GM12892 (cell line): ENCODE measurements at places on chromosomes 11 and 22.
A peak's percentile ranks its signal among the peaks of the same experiment; 100 is the strongest.

- DNase-seq: no peak
Observed at GRCh38 chr11:132177106-132177505, 806.7 kb downstream of the NTM start.

- DNase-seq: no peak
Observed at GRCh38 chr11:82680252-82680651, 53.4 kb downstream of the FAM181B start.

DNA sequence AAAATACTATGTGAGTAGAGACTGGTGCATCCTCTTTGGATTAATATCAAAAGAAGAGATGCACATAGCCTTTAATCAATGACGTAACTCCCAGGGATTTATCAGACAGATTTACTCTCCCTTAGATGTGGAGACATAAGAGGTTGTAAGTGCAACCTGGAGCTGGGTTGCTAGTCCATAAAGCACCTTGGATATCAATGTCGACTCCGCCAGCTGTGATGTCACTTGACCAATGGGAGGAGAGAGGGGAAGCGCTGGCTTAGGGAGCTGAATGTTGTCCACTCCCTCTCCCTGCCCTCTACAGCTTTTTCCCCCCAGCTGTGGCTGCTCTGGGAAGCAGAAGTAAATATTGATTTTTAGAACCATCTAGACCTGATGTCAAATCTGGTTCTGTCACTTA lies 28.9 kb upstream of the TMEM86A start:
- no peak for DNase-seq

- DNase-seq: no peak
Observed at GRCh38 chr11:106400949-106401570, 323.6 kb downstream of the AASDHPPT start.

DNA sequence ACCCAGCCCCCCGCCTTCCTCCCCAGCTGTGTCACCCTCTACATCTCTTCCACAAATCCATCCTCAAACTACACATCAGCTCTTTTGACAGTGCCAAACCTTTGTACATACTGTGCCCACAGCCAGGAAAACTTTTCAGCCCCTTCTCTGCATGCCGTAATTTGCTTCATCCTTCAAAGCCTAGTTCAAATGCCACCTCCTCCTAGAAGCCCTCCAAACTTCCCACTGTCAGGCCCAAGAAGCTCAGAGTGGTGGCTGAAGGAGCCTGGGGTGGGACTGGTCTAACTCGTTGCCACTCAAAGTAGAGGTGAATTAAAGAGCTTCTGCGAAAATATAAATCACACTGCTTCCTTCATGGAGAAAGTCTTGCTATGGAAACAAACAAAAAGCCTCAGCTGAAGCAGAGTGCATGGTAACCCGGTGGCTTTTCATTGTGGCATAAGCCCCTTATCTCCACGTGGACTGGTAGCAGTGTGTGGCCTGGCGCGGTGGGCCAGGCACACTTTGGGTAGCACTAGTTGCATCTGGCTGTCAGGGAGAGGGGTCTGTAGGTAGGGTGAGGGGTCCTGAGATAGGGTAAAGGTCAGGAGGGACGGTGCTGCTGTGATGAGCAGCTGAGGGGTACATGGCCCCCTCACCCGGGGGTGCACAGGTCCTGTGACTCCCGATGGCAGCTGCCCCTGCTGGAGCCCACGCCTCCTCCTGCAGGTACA lies 76.9 kb downstream of the MYO7A start:
- DNase-seq: no peak

DNA sequence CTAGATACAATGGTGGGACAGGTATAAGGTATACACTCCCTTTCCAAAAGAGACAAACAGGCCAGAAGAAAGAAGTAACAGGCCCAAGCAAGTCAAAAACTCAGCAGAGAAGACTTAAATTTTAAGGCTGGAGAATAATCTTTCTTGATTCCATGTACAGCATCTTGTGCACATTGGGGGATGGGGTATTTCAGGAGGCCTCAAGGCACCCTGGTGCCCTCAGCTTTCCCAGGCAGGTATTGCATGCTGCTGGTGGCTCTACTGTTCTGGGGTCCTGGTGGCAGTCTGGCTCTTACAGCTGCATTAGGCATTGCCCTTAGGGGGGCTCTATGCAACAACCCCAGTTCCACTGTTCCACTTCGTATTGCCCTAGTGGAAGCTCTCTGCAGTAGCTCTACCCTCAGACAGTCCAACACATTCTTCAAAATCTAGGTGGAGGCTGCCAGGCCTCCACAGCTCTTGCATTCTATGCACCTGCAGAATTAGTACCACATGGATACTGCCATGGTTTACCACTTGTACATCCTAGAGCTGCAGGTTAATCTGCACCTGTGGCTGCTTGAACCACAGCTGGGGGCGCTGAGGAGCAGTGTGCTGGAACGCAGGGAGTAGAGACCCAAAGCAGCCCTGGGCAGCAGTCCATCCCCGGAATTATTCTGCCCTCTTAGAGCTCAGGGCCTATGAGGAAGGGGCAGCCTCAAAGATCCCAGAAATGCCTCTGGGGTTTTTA lies 4.2 kb upstream of the CTSC start:
- DNase-seq: no peak

DNA sequence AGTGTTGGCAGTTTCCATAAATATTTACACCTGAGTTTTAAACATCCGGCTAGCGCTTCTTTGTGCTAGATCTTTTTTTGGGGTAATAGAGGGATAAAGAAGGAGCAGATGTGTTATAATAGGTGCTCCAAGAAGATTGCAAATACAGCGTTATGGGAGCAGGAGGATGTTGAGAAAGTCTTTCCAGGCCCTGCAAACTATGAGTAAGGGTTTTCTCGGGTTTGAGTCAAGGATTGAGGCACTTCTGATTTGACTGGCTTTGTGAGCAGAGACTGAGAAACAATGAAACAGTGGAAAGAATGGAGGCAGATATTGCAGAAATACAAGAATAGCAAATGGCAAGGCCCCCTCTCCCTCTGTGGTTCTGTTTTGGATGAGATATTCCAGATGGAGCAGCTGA lies 155.0 kb upstream of the TIMP3 start:
- DNase-seq: no peak

DNA sequence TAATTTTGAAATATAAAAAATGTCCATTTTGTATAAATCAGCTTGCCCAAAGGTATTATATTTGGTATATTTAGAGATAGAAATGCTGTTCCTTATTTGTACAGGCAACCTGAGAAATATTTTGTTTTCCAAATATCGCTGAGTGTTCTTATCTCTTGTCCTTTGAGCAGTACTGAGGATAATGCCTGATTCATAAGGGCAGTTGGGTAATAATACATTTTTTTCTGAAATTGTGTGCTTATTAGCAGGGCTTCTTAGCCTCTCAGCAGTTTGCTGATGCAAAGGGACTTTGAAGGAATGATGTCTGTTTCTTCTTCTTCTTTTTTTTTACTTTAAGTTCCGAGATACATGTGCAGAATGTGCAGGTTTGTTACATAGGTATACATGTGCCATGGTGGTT lies 69.1 kb downstream of the LDLRAD3 start:
- DNase-seq: no peak

GRCh38 chr11:8477680-8478079 lies 116.3 kb downstream of the STK33 start:
- no peak for DNase-seq

GRCh38 chr22:39524089-39524752 lies 3.9 kb downstream of the ATF4 start:
- no peak for DNase-seq

- no peak for DNase-seq
Observed at GRCh38 chr22:17436981-17437412, 67.7 kb downstream of the CECR2 start.

GRCh38 chr22:35305525-35306070 lies 5.9 kb downstream of the TOM1 start:
- DNase-seq: no peak

DNA sequence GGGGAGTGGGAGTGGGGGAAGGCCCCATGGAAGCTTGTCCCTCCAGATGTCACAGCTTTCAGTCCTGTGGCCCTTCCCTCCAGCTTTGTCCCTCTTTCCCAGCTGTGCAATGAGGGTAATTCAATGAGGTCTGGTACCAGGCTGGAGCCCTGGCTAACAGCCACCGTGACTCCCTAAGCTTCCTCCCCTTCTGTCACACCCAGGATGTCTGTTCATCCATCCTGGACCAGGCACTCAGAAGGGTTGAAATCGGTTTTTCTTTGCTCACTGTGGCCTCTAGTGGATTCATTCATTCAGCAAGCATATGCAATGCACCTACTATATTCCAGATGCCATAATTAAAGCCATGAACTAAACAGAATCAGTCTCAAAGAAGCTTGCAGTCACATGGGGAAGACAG lies 38.7 kb downstream of the SYT13 start:
- DNase-seq: no peak

DNA sequence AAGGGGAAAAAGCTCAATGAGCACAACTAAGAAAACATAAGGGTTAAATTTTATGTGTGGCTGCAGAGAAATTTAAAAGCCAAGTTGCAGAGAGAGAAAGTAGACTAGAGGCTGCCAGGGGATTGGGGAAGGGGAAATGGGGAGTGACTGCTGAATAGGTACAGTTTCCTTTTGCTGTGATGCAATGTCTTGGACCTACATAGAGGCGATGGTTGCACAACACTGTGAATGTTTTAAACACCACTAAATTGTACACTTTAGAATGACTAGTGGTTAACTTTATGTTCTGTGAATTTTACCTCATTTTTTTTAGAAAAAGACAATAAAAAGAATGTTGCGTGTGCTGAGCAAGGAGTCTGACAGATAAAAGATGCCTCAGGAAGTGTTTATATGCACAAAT lies 36.5 kb downstream of the TENM4 start:
- no peak for DNase-seq

DNA sequence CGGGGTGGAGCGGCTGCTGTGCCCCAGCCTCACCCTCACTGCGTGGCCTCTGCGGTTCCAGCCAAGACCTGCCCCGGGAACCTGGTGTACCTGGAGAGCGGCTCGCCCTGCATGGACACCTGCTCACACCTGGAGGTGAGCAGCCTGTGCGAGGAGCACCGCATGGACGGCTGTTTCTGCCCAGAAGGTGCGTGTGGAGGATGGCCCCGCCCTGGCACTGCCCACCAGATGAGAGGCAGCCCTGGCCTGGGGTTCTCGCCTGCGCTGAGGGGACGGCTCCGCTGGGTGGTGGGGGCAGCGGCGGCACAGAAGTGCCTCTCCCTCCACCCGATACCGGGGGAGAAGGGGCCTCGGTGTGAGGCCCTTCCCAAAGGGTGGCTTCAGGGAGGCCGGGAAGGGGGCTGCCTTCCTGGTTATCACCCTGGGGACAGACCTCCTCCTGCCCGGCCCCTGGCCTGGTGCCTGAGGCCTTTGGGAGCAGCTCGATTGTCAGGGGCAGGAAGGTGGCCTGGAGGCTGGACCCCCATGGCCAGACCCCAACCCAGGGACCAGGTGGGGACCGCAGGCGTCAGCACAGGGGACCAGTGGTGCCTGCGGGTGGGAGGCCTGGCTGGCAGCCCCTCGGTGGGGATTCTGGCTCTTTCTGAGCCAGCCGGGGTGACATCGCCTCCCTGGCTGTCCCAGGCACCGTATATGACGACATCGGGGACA lies 7.1 kb downstream of the MUC2 start:
- no peak for DNase-seq

GRCh38 chr11:124740277-124740882 lies 638 bp downstream of the NRGN start:
- no peak for DNase-seq

DNA sequence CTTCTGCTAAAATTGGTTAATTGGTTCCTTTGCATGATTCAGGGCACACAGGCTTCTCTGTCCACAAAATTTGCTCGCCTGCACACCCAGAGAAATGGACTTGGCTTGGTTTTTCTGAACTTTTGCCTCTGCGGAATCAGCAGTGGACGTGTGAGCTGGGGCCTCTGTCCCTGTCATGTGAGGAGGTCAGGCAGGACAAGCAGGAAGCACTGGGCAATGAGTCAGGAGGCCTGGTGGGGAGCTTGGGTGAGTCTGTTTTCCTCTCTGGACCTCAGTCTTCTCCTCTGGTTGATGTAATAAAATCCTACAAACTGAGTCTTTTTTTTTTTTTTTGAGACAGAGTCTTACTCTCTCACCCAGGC lies 10.4 kb upstream of the CELSR1 start:
- DNase-seq: no peak

DNA sequence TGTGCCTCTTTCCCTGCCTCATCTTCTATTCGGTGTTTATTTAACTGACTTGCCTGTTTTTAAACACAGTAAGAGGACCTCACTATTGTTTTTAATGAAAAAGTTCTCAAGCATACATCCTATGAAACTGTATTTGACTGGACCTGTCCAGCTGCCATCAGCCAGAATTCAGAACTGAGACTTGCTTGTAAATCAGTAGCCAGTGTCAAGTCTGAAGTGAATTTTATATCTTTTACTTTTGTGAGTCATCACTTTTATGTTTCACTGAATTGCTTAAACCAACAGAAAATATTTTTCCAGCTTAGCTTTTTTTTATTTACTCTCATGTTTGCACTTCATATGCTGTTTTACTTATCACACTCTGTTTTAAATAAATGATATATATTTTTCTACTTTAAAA lies 88.3 kb downstream of the LUZP2 start:
- DNase-seq: no peak

- DNase-seq: no peak
Observed at GRCh38 chr22:21563912-21564311, 3.6 kb upstream of the UBE2L3 start.

GRCh38 chr11:19711911-19712280 lies 741 bp upstream of the NAV2 start:
- no peak for DNase-seq

- no peak for DNase-seq
Observed at GRCh38 chr11:72522186-72522585, 87.9 kb upstream of the CLPB start.

GRCh38 chr22:47245286-47245685 lies 482.8 kb downstream of the TBC1D22A start:
- no peak for DNase-seq

- no peak for DNase-seq
Observed at GRCh38 chr11:24070435-24070834, 426.4 kb upstream of the LUZP2 start.

GRCh38 chr11:47055534-47055933 lies 119.0 kb downstream of the CSTPP1 start:
- DNase-seq: no peak

DNA sequence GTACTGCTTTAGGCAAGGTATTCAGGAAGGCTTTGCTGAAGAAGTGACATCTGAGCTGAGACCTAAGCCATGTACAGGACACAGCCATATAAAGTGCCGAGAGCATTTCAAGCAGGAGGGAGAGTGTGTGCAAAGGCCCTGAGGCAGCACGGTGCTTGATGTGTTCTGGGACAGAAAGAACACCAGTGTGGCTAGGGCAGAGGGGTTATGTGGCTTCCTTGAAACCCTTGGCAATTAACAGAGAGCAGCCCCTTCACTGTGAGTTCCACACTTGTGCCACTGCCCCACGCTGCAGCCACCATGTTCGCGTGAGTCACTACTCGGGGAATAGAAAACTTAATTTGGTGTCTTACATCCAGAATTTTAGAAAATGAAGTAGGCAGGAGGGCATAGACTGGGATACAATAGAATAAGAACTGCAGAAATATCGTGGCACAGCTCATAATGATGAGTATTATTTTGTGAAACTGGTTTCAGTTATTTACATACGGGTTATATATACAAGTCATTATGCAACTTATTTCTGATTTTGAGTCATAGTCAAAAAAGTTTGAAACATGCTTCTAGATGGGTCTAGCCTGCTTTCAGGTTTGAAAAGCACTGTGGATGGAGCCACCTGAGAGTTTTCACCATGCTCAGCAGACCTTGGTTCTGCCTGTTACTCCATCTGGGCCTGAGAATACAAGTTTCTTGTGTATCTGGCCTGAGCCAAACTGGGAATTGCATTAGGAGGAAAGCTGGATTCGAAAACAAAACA lies 11.8 kb downstream of the IL10RA start:
- peak; percentile 56 for DNase-seq

- no peak for DNase-seq
Observed at GRCh38 chr11:86370171-86370570, 4.5 kb upstream of the CCDC81 start.

GRCh38 chr11:9573775-9574621 lies 528 bp downstream of the WEE1 start:
- DNase-seq: no peak
